Upper lobe of right lung (tissue), 1 donor: ENCODE measurements at places on chromosomes 12 and 14. TPM values are rescaled to one million over a fixed set of nuclear protein-coding genes. Genes with fewer than 3 reads are reported as not detected.

DNA sequence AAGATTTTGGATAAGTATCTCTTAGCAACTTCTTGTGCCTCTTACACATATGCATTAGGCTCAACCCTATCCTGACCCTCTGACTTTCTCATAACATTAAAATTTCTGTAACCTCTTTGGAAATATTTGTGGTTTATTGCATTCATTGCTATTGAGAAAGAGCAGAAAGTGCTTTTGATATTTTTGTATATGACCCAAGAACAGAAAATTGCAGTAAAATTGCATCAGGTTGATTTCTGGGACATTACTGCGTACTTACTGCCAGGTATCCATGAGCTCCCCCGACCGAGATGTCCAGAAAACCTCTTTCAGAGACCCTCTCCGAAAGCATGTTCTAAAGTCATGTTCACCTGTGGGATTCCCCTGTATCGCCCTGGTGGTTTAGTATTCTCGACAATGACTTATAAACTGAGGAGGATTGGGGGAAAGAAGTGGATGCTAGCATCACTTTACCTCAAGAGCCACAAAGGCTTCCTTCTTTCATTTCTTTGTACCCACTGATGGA, 14.5 kb upstream of the IL22 start:
- no peak for DNase-seq

DNA sequence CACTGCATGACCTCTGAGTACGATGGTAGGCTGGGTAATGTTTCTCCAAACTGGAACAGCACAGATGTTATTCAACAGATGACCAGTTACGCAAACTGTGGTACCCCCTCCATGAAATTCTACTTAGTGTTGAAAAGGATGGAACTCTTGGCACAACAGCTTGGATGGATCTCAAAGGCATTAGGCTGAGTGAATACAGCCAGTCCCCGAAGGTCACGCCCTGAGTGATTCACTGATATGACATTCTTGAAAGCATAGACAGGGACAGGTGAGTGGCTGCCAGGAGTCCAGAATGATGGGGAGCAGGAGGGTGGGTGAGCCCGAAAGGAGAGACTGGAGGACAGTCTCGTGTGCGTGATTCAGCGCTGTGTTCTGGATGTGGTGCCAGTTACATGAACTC, 187.5 kb upstream of the TMEM132C start:
- DNase-seq: no peak

DNA sequence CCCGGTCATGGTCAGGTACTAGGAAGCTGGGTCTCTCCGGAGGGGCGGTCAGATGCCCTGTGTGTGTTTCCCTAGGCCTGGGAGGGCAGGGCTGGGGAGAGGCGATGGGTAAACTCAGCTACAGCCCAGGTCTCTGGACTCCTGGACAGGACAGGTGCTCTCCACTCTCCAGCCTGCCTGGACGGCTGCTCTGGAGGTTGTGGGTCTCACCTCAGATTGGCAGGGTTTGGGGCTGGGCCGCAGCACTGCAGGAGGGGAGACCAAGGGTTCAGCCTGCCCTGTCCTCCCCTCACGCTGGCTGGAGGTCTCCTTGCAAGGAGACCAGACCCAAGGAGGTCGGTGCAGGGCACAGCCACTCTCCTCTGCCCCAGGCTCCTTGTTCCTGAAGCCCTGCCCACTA, 7.8 kb downstream of the KRT80 start:
- DNase-seq: no peak

DNA sequence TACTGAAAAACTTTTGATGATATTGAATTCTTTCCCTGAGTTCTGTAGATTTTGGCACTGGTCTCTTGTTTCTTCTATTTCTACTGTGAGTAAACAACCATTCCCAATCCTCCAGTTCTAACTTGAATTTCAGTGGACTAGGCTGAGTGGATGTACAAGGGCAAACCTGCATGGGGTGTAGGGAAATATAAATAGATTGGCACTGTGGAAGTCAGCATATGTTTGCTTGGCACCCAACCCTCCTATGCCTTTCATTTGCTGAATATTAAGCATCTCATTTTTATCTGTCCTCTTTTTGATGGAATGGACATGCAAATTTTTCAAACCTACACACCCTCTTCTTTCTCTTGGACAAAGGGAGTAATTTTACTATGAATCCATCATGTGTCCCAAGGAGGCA, 828.3 kb downstream of the DIO2 start:
- DNase-seq: no peak

DNA sequence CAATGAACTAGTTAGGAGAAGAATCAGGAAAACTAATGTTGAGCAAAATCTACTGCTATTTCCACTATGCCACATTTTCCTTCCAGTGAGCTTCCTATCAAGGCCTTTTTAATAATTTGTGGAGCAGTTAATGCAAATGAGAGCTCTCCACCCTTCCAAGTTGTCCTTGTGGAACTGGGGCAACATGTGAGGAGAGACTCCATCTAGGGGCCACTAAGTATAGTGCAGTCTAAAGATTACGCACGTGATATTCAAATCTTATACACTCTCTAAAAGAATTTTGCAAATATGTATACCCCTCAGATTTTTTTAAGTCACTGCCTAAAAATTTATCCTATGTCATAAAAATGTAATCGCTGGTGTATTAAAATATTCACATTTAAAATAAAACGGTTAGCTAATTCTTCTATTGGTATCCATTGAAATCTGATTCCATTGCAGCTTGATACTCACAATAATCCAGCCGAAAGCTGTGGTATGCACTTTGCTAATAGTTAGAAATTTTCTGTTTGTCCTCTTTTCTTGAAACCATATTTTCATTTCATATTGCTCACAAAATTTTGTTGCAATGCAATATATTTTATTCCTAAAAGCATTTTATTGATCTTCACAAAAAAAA, 100.1 kb downstream of the PAH start:
- no peak for DNase-seq

GRCh38 chr12:104506676-104507401, 50.1 kb downstream of the CHST11 start:
- no peak for DNase-seq

- DNase-seq: no peak
Observed at GRCh38 chr12:42448841-42449240, 122.9 kb downstream of the PPHLN1 start.

GEMIN2 gene
- 8.5 TPM for total RNA-seq

GPX2 gene
- total RNA-seq: 0.69 TPM

ACOT4 gene
- 4.5 TPM for total RNA-seq
